ENCODE measurements at places on chromosomes 16 and 17.

DNA sequence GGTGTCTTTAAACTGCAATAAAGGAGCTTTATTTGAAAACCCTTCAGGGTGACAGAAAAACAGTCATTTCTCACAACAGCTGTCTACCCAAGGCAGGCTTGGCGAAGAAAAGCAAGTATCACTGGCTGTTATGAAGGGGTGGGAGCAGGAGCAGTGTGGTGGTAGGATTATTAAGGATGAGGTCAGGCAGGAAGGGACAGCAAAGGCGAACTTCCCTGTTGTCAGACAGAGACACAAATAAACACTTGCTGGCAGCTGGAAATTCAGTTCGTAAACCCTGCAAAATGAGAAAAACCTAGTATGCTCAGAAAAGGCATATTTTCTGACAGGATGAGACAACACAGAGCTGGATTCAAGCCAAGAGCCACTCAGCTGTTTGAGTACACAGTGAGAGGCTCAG lies 416.3 kb upstream of the CDH5 start:
- no peak for DNase-seq

GRCh38 chr16:82630688-82631087 lies 3.9 kb downstream of the CDH13 start:
- DNase-seq: peak; percentile 12

DNA sequence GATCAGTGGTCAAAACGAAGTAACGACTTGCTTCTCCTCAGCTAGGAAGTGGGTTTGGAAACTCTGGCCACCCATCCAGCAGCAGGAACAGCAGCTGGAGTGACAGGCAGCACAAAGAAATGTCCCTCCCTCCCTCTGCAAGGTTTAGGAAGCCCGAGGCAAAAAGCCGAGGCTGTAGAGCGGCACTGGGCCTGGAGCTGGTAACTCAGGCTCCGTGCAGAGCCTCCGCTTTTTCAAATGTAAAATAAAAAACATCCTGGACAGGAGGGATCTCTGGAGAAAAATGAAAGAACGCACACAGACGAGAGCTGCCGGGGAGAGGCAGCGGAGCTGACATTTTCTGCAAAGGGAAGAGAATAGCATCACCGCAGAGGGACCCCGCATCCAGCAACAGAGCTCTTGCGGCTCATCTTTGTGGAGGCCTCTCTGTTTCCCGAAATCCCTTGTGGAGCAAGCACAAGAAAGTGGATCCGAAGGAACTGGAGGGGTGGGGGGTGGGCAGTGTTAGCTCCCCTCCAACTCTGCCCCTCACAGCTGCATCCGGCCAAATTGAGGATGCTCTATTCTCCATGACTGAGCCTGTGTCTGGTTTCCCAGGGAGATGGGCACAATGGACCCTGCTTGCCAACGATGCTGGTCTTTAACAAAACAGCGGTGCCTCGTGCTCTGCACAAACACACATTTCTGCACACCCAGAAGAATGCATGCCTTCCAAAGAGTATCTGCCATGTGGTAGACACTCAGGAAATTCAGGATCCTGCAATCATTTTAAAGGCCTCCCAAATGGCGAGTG lies 335.5 kb upstream of the ZFHX3 start:
- DNase-seq: no peak

GRCh38 chr17:83183145-83183948 lies 103.9 kb downstream of the METRNL start:
- DNase-seq: no peak

- no peak for DNase-seq
Measured at GRCh38 chr17:8068736-8069586, 18.6 kb downstream of the ALOX12B start.

DNA sequence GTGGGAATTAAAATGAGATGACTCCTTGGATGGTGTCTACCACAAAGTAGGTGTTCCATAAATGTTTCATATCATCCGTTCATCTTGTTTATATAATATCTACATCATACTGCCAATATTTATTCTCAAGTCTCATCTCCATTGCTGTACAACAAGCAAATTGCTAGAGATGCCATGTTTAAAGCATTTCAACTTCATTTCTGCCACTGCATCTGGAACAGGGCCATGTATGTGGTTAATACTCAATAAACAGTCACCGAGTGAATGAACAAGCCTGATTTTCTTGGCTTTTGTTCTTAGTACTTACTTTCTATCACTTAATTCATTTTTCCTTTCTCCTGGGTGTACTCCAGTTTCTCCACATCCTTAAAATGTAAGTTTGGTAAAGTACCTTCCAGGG lies 107.6 kb downstream of the KCNJ2 start:
- no peak for DNase-seq

DNA sequence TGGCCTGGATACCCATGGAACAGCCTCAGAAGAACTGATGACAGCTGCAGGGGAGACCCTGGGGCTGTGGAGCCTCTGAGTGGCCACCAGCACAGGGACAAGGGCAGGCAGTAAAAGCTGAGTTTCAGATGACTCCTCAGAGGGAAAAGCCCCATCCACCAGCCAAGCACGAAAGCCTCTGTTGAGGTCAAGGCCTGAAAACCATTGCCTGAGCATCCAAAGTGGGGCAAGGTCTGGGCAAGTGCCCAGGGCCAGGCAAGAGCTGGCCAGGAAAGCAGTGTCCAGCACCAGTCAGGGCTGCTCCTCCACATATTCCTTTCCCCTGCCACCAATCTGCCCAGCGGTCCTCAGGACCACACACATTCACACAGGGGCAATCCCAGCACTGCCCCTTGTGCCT lies 16.4 kb downstream of the ATP6V0D1 start:
- no peak for DNase-seq

DNA sequence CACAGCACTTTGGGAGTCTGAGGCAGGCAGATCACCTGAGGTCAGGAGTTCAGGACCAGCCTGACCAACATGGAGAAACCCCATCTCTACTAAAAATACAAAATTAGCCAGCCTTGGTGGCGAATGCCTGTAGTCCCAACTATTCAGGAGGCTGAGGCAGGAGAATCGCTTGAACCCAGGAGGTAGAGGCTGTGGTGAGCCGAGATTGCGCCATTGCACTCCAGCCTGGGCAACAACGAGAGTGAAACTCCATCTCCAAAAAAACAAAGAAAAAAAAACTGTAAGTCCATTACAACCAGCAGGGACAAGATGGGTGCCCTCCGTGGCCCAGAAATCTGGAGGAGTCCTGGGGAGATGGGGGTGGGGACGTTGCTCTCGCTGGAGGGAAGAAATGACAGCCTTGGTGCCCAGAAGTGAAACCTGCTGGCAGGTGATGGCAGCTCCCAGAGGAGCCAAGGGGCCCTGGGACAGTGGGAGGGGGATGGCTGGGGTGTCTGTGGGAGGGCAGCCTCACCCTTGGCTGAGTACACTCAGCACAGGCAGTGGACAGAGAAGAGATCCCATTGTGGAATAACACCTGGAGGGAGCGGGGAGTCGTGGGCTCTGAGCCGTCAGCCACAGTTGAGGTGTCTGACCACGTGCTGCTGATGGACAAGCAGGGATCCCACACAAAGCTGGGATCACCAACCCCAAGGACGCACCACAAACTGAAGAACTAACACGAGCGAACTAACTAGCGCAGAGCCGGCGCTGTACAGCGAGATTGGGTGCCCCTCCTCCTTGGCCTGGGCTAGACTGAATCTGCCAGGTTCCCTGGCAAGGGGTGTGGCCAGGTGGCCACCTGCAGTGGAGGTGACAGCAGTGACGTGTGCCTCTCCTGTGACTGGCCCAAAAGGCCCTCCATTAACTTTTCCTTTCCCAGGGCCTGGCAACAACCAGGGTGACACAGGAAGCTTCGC lies 46.9 kb upstream of the BAHCC1 start:
- no peak for DNase-seq

GRCh38 chr17:57187391-57187790 lies 68.9 kb upstream of the MSI2 start:
- no peak for DNase-seq

DNA sequence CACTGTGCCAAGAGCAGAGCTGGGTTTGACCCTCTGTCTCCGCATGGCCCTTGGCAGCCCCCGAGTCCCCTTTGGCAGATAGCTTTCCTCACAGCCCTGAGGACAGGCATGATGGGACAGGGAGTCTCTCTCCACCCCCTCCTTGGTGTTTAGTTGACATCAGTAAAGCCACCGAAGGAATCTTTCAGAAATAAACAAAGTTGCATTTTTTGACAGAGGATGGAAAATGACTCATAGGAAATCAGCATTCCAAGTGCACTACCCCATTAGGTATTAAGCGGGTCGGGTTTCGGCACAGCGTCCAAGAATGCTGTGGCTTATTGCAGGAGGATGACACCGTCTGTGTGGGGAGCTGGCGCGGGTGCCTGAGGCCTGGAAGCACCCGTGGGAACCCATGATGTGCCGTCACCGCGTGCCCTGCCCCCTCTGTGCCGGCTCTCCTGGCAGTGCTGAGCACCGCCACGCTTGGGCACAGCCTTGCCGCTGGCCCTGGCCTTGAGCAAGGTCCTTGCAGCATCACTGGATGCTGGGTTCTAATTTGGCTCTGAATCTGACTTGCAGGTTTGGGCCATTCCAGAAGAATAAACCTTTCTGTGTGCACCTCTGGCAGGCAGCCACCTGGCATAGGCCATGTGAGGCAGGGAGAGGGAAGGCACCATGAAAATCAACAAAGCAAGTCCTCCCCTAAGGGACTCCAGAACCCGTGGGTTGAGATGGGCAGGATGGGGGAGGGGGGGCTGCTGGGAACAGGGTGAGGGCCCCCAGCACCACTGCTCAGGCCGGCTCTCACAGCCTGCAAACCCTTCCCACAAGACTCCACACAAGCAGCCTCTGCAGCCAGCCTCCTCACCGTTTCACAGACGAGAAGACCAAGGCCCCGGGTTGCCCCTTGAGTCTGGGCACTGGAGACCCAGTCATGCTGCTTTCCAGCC lies 50.5 kb upstream of the ZNF469 start:
- DNase-seq: no peak

GRCh38 chr17:16948587-16949376 lies 23.1 kb downstream of the TNFRSF13B start:
- DNase-seq: no peak

DNA sequence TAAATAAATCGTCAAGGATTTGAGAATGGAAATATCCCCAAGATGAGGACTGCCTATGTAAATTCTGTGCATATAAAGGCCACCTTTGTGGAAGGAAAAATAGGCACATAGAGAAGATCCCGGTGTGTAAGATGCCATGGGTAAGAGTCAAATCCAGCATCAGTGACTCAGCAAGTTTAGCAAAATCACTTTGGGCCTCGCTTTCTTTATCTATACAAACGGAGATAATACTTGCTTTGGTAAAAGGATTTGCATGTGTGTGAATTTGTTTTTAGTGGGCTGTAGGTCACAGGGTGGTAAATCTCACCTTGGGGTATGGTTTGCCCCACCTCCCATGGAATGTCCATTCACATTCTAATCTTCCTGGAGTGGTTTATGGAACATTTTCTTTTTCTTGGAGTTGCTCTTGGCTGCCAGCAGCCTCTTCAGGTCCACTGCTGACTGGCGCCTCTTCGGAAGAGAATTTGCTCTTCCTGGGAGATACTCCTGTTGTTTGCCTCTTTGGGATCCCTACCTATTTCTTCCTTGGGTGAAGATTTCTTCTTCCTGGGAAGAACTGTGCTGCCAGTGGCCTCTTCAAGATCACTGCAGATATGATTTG lies 587.6 kb downstream of the CDH11 start:
- no peak for DNase-seq

DNA sequence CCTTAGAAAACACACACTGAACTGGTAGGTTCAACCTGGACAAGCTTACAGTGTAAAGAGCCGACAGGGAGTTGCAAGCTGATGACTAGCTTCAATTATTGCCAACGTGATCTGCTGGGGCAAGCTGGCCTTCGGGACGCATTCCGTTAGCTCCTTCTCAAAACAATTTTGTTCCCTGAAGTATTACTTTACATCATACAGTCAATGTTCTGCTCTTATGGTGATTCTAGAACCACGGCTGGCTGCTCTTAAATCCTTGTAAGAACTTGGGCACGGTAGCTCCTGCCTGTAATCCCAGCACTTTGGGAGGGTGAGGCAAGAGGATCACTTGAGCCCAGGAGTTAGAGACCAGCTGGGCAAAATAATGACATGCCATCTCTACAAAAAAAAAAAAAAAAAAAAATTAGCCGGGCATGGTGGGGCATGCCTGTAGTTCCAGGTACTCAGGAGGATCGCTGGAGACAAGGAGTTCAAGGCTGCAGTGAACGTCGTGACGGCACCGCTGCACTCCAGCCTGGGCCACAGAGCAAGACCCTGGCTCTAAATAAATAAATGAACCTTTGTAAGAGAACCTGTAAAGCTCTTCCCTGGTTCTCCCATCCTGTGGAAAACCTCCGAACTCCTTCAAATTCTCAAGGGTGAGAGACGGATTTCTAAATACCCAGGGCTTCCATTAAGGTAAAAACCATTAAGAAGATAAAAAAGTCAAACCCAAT lies 2.0 kb downstream of the CDIP1 start:
- DNase-seq: no peak

GRCh38 chr17:40538019-40538935 lies 27.0 kb downstream of the CCR7 start:
- DNase-seq: no peak

DNA sequence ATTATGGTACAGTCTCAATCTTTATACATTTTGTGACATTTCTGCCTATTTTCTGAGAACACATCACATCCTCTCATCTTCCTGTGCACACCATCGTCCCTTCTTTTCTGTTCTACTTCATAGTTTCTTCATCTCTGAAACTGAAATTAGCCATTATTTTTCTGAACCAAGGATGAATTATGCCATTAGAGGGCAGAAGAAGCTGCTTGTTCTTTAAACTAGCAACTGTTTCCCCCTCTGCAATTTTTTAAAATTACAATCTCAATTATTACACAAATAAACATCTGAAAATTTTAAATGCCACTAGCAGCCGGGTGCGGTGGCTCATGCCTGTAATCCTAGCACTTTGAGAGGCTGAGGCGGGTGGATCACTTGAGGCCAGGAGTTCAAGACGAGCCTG lies 41.3 kb downstream of the RBBP6 start:
- no peak for DNase-seq

DNA sequence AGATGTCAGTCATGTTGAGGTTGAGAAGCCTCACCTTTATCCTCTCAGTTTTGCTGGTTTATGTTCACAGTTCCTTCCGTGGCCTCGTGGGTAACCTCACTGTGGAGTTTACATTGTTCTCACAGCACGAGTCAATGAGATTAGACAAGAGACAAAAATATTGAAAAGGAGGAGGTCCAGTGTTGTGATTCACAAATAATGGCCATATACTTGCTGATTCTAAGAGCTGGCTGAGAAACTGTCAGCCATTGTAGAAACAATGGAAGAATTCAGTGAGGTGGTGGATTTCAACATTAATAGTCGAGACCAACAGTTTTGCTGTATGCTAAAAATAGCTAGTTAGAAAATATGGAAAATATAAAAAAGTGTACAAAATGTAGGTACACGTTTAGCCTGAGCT lies 176.4 kb upstream of the WSCD1 start:
- DNase-seq: no peak

GRCh38 chr16:66925322-66925840 lies at the start of gene RRAD:
Gene RRAD, minus strand, starts transcription at chr16:66925535. Its CDS starts 356 bp downstream, at chr16:66925179.
- DNase-seq: peak; percentile 33
